ENCODE measurements at places on chromosomes 1 and 21.

DNA sequence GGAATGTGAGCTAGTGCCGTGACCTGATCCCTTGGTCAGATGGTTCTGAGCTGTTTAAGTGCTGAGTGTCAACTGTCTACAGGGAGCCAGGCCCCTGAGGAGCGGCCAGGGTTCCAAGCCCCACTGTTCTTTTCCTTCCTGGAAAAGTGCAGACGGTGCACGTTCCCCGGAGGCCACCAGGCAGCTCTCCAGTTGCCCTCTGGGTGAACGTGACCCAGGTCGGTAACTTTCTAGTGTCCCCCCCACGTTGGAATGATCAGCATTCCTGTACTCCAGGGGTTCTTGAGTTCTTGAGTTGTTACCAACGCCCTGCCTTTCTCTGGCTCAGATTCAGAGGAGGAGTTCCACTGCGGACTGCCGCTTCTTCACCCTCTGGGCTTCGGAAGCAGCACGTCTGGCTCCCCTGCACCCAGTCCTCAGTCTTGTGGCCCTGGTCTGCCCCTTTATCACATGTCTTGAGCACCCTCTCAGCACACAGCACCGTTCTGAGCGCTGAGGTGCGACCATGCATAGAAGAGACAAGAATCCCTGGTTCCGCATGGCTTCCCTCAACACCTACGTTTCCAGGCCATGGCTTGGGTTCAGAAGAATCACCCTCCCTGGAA lies 131.5 kb downstream of the DHRS3 start:
- DNase-seq, result peak; percentile 82

- no peak for DNase-seq
Observed at GRCh38 chr1:61012341-61012761, 70.0 kb upstream of the NFIA start.

DNA sequence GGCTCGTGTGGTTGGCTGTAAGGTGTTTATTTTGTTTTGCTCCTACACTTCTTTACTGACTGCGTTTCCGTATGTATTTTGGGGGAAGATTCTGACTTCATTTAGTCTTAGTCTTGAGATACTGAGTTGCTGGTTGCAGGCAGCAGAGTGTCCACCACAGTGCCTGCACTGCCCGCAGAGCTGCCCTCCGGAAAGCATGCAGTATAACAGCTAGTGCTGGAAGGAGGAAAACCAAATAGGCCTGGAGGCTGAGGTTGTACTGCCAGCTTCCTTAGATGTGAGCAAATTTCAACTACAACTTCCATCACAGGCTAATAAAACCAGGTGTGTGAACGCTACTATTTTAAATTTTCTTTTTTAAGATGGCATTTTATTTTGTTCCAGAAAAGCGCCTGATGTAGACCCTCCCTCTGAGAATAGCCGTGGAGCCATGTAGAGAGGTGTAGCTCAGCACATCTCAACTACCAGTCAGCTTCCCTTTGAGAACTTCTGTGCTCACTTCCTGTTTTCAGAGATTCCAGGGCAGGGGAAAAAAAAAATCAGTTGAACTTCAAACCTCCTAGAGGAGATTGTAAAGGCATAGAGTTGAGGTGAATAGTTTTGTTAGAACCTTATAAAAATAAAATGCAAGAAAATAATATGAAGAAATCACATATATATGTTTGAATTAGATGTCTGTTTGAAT lies 17.6 kb downstream of the LMO4 start:
- no peak for DNase-seq

DNA sequence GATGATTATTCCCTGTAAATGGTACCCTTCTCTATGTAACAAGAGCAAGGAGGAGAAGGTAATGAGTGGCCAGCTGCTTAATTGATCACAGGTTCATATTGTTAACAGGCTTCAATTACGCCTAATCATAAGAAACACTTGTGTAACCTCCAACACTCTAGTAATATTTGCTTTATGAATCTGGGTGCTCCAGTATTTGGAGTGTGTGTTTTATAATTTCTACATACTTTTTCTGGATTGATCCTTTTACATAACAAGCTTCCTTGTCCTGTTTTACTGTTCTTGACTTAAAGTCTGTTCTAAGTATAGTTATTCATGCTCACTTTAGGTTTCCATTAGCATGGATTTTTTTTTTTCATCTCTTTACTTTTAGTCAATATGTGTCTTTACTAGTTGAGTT lies 984.2 kb downstream of the AMY1C start:
- DNase-seq, result no peak

GRCh38 chr1:170562646-170563338 lies 30.8 kb downstream of the GORAB start:
- DNase-seq, result peak; percentile 85

GRCh38 chr1:150410582-150411101 lies 46.7 kb downstream of the RPRD2 start:
- DNase-seq, result no peak

GRCh38 chr1:230819976-230820375 lies 48.3 kb downstream of the C1orf198 start:
- DNase-seq, result no peak

GRCh38 chr21:36522219-36522808 lies 42.4 kb upstream of the CLDN14 start:
- no peak for DNase-seq

- DNase-seq, result no peak
Observed at GRCh38 chr1:6785728-6786505, 663 bp downstream of the CAMTA1 start.

DNA sequence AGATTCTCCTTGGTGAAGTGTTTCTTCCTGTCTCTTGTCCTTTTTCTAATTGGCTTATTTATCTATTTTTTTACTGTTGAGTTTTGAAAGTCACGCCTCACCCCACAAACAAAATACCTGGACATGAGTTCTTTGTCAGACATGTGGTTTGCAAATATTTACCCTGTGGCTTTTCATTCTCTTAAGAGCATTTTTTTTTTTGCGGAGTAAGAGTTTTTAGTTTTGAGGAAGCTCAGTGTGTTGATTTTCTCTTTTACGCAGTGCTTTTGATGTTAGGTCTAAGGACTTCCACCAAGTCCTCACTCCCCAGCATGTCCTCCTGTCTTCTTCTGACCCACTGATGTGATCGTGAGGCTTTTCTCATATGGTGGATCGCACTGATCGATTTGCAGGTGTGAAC lies 7.6 kb downstream of the DFFB start:
- no peak for DNase-seq

GRCh38 chr21:34836103-34836932 lies 167.5 kb downstream of the CLIC6 start:
- DNase-seq, result peak; percentile 99

- DNase-seq, result no peak
Observed at GRCh38 chr1:78005448-78005722, 646 bp downstream of the DNAJB4 start.
